Progenitor cell of endocrine pancreas (in vitro differentiated cells): ENCODE measurements at places on chromosomes 11 and 22. TPM values are rescaled to one million over a fixed set of nuclear protein-coding genes. Genes with fewer than 3 reads are reported as not detected.

The NRGN gene
- 4.9 and 5.9 TPM in 2 replicates for total RNA-seq

The RTN4R gene
- 30.8 and 36.0 TPM in 2 replicates for total RNA-seq

DNA sequence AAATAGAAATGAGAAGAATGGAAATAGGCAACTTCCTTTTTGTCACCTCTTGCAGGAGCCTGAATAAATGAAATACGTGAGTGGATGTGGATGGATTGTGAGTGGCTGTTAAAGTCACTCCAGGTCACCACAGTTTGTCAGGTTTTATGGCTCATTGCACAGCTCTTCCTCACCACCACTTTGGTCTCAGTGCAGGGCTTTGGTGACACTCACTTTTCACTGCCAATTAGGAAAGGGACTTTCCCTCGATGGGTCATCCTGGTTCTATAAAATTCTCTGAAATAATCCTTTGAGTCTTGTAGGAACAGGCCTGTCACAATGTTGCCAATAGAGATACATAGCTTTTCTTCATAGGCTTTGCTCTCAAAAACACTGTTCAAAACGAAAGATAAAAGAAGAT is 172.4 kb upstream of the C11orf87 start:
- DNase-seq, result no peak

The KDM4D gene
- total RNA-seq, result 1.2 and 1.4 TPM in 2 replicates

DNA sequence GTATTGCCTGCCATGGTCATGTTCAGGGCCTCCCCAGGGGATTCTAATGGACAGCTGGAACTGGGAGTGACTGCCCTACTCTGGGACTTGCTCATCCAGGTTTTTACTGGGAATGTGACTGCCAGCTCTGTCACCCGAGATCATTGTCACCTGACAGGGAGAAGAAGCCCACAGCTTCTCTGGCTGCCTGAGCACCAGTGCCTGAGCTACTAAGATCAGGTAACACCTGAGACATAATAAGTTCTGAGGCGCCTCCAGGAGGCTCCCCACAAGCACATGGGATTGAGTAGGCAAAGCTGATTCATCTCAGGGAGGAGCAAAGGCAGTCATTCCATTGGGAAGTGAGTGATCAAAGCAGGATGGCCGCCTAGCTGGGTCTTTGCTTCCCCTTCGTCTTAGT is 84.2 kb upstream of the GALNT18 start:
- DNase-seq, result no peak

The ARCN1 gene
- 112 TPM in 2 replicates for total RNA-seq

- no peak for DNase-seq
These were observed 1.4 kb upstream of the TRMT2A start for GRCh38 chr22:20118300-20119020.

GRCh38 chr11:33703788-33704187 is 3.2 kb upstream of the C11orf91 start:
- no peak for DNase-seq

The ZNF214 gene
- total RNA-seq, result 10.8 and 11.4 TPM in 2 replicates

The SART1 gene
- total RNA-seq, result 51.2 and 53.1 TPM in 2 replicates

GRCh38 chr22:22228921-22229320 is 15.7 kb upstream of the VPREB1 start:
- no peak for DNase-seq

The NLRP14 gene
- 0.26 and 0.29 TPM in 2 replicates for total RNA-seq

- DNase-seq, result no peak
These were observed 30.2 kb upstream of the P2RY2 start for GRCh38 chr11:73187854-73188253.

GRCh38 chr11:62612366-62613290 is at the start of the genes EML3 and ROM1:
Gene EML3, minus strand, starts transcription at chr11:62612775. Its CDS starts 318 bp downstream, at chr11:62612457.
Gene ROM1, plus strand, starts transcription at chr11:62613257. Its CDS starts 25 bp downstream, at chr11:62613282.
- DNase-seq, result peak; percentile 77

The ACP2 gene
- 58.1 and 60.2 TPM in 2 replicates for total RNA-seq

GRCh38 chr22:45544588-45545170 is 42.0 kb downstream of the FBLN1 start:
- no peak for DNase-seq

DNA sequence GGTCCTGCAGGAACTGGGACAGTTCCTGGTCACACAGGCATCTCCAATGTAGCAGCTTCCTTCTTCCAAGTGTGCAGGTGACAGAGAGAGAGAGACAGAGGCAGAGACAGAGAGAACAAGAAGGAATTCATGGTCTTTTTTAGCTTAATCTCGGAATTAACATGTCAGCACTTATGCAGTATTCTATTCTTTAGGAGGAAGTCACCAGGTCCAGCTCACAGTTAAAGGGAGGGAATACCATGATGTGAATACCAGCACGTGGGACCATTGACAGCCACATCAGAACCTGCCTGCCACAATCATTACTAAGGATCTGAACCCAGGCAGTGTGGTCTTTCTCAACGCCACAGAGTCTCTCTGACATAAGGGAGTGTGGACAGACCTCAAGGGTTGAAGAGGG is 341.6 kb downstream of the MN1 start:
- DNase-seq, result no peak

GRCh38 chr11:62150887-62151736 is 27.3 kb downstream of the INCENP start:
- no peak for DNase-seq

The TNNI2 gene
- total RNA-seq, result 0.55 and 0.69 TPM in 2 replicates

GRCh38 chr11:34926831-34927132 is 10.4 kb downstream of the PDHX start:
- no peak for DNase-seq

GRCh38 chr11:29538339-29539036 is 478.3 kb downstream of the KCNA4 start:
- no peak for DNase-seq

DNA sequence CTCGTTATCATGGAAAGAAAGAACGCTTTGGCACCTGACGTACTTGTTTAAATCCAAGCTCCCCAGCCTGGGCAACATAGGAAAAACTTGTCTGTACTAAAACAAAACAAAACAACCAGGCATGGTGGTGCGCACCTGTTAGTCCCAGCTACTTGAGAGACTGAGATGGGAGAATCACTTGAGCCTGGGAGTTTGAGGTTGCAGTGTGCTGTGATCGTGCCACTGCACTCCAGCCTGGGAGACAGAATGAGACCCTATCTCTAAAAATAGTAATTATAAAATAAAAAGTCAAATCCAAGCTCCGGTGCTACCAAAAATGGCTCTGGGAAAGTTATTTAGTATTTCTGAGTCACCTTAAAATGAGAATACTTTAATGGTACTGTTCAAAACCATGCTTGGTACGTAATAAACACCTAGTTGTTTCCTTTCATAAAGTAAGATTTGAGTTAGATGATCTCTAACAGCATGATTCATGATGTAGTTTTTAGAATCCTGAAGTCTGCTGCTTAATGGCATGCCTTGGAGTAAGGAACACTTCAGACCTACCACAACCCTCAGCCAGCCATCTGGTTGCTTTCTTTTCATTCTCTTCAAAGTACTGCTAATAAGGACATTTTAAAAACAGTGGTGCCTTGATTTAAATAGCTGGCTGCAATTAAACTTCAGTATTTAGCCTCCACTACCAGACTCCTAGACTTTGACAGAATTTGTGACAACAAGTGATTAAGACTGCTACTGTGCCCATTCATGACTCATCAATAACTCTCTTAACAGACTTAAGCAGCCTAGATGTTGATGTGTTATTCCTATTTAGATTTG is 8.4 kb downstream of the PPME1 start:
- DNase-seq, result no peak

The BBOX1 gene
- not detected in 2 replicates for total RNA-seq

The BDNF gene
- total RNA-seq, result 2.7 and 3.5 TPM in 2 replicates

DNA sequence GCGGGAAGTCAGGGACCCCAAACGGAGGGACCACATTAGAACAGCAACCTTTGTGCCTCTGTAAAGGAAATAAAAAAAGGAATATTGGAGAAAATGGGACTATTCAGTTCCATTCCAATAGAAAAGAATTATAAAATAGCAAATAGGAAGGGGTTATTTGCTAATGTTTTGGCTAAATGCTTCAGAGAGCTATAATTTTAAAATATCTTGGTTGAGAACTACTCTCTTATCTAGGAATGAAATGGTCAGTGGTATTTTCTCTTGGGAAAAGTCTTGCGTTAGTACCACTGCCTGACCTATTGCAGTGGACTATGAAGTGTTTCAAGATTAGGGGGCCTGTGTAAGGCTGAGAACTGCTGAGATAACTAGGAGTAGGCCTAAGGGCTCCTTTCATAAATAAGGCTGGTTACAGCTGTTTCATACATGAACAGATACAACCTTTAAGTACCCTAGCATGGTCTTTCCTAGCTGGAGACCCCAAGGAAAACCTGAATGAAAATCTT is 6.9 kb upstream of the WEE1 start:
- no peak for DNase-seq

The JAML gene
- 0.22 and 0.60 TPM in 2 replicates for total RNA-seq

- no peak for DNase-seq
These were observed at the start of gene IFITM10 for GRCh38 chr11:1750481-1750839. Gene IFITM10, minus strand, starts transcription at chr11:1750595. Its CDS starts 153 bp downstream, at chr11:1750442.

DNA sequence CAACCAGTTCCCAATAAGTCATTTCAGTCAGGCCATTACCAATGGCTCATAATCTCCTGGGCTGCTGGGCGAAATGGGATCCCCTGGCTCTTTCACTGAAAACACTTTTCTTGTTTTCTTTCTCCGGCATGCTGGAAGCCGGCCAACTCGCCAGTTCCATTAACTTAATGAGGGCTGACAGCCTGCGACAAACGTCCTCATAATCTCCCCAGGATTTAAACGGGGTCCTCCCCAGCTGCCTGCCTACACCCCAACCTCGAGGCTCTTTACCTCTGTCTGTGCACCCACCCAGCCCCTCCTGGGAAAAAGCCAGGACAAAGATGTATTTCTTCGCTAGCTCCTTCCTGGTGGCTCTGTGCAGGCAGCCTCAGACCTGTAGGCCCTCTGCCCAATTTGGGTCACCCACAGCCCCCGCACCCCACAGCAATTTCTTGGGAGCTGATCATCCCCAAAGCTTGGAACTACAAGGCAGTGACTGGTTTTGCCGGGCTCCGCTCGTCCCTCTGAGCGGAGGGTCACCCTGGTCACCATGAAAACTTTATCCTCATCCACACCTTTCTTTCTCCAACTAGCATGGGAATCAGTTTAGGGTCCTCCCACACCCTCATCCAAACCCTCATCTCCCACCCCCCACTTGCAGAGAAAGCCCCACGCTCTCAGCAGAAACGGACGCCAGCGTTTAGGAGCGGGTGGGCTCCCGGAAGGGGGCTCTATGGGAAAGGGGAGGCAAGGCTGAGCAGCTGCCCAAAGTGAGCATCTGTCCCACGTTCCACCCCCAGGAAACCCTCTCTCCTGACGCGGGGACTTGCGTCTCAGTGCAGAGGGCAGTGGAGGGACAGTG is 51.1 kb upstream of the KCNQ1OT1 start:
- DNase-seq, result no peak

DNA sequence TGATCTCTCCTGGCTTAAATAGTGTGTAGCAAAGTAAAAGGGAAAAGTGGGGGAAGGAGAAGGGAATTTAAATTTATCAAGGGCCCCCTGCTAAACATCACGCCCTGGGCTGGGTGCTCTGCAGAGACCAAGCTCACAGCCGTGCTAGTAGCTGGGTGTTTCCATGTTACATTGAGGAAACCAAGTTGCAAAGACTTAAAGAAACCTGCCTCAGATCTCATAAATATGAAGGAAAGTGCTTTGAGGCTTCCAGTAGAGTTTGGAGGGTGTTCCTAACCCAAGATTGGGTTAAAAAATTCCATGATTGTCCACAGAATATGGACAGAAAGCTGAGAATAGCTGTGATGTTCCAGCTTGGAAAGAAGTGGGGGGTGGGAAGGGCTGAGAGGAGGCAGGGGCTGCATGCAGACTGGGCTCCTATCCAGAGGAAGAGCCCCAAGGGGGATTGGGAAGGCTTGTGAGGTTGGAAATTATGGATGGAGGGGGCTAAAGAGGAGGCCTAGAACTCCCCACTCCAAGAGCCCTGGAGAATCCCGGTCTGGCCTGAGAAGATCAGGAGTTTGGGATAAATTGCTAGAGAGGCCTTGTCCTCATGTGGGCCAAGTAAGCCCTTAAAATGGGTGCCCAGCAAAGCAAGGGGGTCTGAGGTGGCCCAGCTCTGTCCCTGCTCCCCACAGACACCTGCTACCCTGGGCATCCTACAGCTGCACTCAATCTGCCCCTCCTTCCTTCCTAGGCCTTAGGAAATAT is 25.0 kb upstream of the OAF start:
- DNase-seq, result no peak

DNA sequence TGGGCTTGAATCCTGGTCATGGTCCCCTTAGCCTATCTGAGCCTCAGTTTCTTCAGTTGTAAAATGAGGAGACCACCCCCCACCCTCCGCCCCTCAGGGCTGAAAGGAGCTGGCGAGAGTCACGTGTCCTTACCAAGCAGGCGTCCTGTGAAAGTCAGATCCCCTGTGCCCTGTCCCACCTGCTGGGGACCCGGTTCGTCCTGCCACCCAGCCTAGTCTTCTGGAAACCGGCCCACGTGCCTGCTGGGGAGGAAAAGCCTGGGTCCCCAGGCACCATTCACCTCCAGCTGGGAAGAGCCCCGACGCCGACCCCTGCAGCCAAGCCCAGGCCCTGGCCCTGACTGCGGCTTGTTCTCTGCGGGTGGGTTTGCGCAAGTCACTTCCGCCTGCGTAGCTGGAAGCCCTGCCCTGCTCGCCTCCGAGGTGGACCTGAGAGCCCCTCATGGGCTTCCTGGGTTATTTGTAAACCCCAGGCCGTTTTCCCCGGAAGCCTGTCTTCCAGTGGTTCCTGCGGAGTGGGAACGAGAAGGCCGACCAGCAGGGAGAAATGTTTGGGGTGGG is 679 bp upstream of the SSH3 start:
- DNase-seq, result no peak

GRCh38 chr22:44889255-44889878 is 120.4 kb downstream of the PHF21B start:
- DNase-seq, result no peak
